ENCODE measurements at places on chromosomes 12 and 14.

DNA sequence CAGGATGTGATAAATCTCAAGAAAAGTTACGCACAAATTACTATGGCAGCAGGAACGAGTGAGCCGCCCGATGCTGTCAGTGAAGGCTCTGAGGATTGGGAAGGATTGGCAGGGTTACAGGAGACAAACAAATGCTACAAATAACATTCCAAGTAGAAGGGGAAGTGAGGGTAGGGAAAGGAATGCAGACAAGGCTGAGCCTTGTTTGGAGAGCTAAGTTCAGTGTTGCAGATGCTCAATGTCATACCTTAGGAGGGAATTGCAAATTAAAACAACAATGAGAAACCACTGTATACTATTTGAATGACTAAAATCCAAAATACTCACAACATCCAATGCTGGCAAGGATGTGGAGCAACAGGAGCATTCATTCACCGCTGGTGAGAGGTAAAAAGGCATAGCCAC, 1.3 kb downstream of the CLEC9A start:
- DNase-seq: no peak

DNA sequence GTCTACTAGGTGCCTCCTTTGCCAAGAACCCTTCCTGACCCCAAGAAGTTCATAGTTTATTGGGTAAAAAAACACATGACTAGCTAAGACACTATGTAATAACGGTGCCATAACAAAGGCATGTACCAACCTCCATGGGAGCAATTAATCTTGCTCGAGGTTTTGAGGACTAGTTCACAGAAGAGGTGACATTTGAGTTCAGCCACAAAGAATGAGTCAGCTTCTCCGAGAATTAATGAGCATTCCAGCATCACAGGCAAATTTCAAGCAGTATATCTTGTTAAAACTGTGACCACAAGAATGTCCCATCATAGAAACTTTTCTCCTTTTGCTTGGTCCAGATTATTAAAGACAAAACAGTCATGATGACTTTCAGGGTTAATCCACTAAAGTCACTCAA, 113.0 kb upstream of the RAP1B start:
- no peak for DNase-seq

- DNase-seq: no peak
Observed at GRCh38 chr12:16046266-16046665, 135.1 kb downstream of the DERA start.

DNA sequence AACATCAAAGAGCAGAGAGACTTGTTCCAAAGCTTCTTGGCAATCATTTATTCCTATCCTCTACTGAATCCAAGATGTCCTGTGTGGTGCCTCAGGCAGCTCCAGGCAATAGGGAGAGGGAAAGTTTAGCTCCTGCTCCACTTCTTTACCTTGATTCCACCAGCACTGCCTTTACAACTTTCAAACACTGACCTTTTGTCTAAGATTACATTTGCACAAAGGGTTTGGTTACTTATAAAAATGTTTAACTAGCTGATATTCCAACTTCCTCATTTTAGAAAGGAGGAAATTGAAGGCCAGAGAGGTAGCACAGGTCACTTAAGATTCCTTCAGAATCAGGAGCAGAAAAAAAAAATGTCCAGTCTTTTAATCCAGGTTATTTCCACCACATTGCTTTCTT, 192.7 kb downstream of the BTG1 start:
- no peak for DNase-seq

GRCh38 chr14:79552778-79553177, 658.5 kb downstream of the DIO2 start:
- no peak for DNase-seq

DNA sequence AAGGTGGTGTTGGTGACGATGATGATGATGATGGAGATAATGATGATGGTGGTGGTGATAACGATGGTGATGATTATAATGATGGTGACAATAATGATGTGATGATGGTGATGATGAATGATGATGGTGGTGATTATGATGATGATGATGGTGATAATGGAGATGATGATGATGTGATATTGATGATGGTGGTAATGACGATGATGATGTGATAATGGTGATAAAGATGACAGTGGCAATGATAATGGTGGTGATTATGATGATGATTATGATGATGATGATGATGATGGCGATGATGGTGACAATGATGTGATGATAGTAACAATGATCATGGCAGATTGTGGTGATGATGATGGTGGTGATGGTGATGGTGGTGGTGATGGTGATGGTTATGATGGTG, 518.0 kb downstream of the GLT1D1 start:
- no peak for DNase-seq

- no peak for DNase-seq
Observed at GRCh38 chr12:130351326-130351725, 13.6 kb downstream of the PIWIL1 start.

DNA sequence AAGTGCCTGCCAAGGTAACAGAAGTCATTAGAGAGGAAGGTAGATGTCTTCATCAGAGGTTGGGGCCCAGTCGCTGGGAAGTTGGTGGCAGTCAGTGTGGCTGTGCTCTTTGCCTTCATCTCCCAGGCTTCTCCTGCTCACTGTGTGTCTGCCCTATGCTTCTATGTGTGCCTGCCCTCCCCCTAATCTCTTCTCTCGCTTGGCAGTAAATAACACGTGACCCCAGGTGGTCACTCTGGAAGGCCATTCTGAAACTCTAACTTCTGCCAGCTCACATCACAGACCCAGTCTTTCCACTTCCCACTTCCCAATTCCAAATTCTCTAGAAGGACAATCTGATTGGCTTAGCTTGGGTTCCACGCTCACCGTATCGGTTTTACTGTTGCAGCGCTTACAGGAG, 9.3 kb downstream of the ZNF664 start:
- no peak for DNase-seq

GRCh38 chr12:23847857-23848256, 101.6 kb downstream of the SOX5 start:
- DNase-seq: no peak

DNA sequence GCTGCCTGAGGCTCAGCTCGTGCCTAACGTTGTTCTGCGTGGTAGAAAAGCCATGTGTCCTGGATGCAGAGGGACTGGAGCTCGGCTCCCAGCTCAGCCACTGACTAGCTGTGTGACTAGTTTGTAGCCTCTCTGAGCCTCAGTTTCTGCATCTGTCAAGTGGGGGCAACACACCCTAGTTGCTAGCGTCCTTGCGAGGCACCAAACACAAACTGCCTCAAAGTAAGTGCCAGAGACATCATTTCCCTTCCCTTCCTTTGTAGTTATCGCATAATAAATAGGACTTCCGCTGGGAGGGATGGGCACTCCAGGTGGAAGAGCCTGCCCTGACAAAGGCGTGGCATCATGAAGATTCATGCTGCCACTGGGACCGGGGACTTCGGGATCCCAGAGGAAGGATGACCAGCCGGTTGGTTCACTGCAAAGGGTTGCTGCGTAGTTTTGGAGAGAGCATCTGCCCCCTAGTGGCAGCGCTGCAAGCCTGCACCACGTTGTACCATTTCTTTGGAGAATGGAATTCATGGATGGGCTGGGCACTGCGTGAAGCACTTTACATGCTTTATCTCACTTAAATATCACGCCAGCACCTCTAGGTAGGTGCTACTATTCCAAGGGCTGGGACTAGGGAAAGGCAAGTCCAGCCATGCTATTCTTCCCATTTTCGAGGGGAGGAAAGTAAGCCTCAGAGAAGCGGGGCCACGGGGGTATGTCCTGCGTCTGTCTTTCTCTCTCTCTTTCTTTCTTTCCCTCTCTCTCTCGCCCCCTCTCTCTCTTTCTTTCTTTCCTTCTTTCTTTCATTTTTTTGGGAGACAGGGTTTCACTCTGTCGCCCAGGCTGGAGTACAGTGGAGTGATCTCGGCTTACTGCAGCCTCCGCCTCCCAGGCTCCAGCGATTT, 4.6 kb downstream of the CCDC197 start:
- DNase-seq: peak; percentile 66

DNA sequence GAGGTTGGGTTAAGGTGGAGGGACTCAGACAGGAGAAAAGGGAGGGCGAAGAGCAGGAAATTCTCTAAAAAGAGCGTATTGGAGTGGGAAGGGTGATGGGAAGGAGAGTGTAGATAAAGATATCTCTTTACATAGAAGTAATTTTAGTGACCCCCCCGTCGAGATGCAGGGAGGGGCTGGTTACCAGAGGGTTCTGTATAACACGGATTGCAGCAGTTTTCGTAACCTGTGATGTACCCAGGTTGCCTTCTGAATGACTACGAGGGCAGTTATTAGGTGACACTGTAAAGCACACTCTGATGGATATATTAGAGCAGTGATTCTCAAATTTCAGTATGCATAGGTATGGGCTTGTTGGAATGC, 443 bp downstream of the DNAL1 start:
- no peak for DNase-seq

DNA sequence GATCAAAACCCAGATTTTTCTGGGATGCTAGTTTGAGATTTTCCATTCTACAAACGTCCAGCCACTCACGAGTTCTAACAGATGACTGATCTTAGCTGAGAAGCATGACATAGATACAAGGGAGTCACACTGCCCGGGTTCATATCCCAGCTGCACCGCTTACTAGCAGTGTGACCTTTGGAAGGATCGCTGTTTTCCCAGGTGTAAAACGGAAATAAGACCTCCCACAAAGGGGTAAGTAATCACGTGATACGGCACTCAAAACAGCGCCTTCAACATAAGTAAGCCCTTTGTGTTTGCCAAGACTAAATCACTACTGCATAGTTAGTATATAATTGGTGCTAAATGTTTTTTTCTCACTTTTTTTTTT, 624 bp upstream of the PWP1 start:
- peak; percentile 32 for DNase-seq

GRCh38 chr14:99534863-99535262, 53.7 kb downstream of the CCNK start:
- DNase-seq: no peak

DNA sequence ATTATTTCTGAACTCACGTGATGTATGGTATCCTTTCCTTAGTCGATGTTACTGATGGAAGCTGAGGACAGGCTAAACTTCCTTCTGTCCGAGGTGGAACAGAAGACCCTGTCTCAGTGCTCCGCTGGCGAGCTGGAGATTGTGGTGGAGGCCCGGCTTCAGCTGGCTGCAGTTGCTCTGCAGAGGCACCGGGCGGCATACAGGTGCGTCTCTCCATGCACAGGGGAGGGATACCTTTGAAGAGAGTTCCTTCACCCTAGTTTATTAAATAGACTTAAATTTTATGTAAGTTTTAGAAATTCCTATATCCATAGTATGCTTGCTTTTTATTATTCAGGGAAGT, 186.7 kb upstream of the NEDD1 start:
- DNase-seq: peak; percentile 27

DNA sequence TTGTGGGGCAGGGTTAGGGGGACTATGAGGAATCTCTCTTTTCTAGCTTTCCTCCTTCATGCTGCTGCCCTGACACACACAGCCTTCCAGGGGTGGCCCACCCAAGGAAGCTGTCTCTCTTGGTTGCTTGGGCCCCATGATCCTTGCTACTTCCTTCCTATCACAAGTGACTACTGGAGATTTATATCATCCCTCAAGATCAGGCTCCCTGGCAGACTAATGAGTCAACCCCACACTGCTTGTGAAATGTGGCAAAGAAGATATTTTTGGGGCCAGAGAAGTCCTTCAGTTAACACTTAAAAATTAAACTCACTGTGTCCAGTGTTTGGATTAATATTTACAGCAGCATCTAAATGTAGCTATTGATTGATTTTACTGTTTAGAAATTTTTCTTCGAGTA, 1.5 kb downstream of the OR4E1 start:
- no peak for DNase-seq

DNA sequence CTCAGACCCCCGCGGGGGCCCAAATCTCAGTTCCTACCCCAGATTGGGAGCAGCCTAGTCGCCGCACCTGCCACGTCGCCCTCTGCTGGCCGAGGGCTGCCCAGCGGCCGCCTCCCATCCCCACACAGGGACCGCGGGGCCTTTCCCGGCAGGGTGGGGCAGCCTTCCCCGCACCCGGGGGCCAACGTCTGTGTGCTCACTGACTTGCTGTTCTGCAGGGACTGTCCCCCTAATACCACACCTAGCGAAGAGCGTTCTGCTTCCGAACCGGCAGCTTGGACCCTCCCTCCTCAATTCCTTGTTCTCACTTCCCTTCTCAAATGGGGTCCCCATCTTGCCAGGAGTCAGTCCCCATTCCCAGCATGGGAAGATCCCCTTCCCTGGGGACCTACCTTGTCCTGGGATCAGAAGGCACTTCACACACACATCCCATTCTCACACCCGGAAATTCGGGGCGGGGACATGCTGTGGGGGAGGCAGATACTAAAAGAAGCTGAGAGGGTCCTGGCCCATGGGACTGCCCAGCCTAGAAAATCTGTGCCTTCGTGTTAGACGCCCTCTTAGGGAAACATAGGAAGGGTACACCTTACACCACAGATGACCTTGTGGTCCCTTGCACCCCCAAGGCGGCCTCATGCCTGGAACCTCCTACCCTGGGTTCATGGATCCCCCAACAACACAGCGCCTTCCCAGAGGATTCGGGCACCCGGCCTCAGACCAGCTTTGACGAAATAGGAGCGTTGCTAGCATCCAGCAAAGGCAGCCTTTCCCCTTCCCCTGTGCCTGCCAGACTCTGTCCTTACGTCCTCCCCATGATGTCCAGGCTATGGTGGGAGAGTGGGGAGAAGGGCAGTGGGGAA, 16.4 kb downstream of the ACVRL1 start:
- peak; percentile 69 for DNase-seq

- DNase-seq: no peak
Observed at GRCh38 chr12:47801904-47802246, 17.8 kb downstream of the HDAC7 start.

GRCh38 chr14:34596891-34597290, 33.1 kb downstream of the SNX6 start:
- no peak for DNase-seq

DNA sequence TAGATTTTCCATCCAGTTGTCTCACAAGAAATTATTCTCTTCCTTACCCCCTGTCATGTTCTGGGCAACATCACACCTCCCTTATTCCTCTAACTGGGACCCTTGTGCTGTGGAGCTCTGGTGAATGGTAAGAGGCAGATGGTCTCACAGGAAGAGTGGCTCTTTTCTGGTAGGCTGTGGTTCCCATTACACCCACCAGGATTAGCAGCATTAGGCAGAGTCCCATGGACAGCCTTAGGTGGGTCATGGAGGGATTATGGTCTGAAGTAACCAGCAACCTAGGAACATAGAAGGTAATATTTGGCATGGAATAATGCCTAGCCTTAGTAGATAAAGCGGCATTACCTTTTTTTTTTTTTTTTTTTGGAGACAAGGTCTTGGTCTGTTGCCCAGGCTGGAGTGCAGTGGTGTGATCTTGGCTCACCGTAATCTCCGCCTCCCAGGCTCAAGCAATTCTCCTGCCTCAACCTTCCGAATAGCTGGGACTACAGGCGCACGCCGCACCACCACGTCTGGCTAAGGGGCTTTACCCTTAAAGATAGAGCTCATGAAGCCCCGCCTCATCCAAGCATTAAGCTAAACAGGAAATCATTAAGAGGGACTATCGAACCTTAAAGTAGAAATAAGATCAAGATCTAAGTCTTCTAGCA, 4.0 kb downstream of the C14orf119 start:
- DNase-seq: no peak

- DNase-seq: no peak
Observed at GRCh38 chr12:110234331-110234751, 46.7 kb upstream of the ATP2A2 start.

GRCh38 chr12:15629108-15629507, 160.1 kb downstream of the EPS8 start:
- DNase-seq: no peak

All from activated T-cell treated with anti-CD3 and anti-CD28 coated beads, Interleukin-2, amount 50 U/mL, for 1 hour (primary cell).